ENCODE measurements at places on chromosomes 6 and 20.

DNA sequence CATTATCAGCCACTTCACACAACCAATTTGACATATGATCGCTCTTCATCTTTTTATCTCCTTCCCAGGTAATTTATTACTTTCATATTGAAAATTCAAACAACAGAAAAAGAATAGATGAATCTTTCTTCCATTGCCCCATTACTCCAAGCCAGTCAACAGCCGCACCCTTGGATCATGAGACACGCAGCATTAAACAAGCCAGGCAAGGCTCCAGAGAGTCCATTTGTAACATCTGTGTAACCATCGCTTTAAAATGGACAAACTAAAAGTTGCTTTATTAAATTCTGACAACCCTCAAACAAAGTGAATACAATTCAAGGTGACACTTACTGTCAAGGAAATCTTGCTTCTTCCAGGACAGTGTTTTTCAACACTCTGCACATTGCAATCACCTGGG is 200.3 kb downstream of the EPM2A start:
- no peak for DNase-seq

GRCh38 chr6:41442800-41443501 is 103.2 kb upstream of the FOXP4 start:
- DNase-seq, result no peak

DNA sequence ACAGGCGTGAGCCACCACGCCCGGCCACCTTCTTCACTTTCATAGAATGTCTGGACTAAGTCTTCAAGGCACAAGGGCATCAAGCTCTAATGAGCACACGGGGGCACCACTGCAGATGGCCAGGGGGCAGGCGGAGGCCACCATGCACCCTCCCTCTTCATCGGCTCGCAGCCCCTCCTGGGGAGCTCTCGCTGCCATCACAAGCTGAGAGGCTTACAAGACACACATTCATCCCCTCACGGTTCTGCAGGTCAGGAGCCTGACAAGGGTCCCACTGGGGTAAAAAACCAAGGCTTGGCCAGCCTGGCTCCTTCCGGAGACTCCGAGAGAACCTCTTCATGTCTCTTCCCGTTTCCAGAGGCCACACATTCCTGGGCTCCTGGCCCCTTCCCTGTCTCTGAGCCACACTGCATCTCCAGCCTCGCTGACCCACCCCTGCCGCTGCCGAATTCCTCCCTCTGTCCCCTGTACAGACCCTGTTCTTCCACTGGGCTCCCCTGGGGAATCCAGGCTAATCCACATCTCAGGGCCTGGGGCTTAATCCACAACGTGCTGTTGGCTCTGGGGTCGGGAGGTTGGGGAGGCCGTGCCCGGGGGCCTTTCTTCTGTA is 19.8 kb downstream of the DLL1 start:
- DNase-seq, result no peak

- DNase-seq, result peak; percentile 31
These were observed at the start of gene BCAS4 for GRCh38 chr20:50794846-50795634. TSS of gene BCAS4 (plus strand) at chr20:50795061. CDS start at chr20:50795084, 23 bp downstream.

- DNase-seq, result no peak
These were observed 43.8 kb upstream of the SEC63 start for GRCh38 chr6:108001696-108002231.

GRCh38 chr20:52379723-52380336 is 188.3 kb upstream of the ZFP64 start:
- no peak for DNase-seq

- DNase-seq, result no peak
These were observed 17.4 kb downstream of the PRL start for GRCh38 chr6:22279427-22279826.

- peak; percentile 8 for DNase-seq
These were observed 52.7 kb downstream of the CDH22 start for GRCh38 chr20:46255440-46256104.

GRCh38 chr20:59573837-59574236 is 30.5 kb upstream of the PHACTR3 start:
- no peak for DNase-seq

DNA sequence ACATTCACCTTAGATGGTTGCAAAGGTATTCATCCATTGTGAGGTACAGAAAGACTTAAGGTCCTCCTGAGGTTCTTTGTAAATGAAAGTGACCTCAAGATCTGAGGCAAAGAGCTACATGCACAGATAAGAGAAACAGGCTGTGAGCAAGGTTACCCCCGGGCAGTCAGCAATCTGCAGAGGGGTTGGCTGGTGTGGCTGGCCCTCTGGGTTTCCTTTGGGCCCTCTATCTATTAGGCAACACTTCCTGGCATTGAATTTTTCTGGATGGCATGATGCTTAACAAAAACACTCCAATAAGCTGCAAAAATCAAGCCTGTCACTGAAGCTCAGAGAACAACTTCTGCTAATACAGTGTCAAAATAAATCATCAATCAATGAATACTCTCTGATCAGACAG is 48.9 kb upstream of the RALGAPA2 start:
- DNase-seq, result no peak

DNA sequence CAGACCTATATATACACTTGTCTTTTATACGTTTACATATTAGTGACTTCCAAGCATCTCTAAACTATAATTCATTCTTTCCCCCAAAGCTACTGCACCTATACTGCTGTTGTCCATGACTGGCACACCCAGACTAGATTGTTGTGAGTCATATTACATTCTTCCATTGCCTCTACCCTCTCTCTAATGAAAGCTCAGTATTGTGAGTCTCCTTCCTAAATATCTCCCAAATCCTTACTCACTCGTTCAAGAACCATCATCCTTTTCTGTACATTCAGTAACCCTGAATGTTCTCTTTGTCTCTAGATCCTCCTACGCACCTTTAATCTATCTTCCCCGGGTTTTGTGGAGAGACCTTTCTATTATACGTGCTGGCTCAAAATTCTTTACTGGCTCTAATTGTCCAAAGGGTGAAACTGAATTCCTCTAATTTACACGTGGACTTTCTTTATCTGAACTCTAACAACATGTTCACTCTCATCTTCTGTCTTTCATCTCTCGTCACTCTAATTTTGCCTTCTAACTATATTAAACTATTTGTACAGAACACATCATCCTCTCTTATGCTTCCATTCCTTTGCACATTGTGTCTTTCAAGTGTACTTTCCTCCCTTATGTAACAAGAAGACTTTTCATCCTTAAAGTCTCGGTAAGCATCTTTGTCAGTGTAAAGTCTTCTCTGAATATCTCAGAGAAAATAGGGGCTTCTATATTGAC is 109.3 kb downstream of the IBTK start:
- DNase-seq, result no peak

DNA sequence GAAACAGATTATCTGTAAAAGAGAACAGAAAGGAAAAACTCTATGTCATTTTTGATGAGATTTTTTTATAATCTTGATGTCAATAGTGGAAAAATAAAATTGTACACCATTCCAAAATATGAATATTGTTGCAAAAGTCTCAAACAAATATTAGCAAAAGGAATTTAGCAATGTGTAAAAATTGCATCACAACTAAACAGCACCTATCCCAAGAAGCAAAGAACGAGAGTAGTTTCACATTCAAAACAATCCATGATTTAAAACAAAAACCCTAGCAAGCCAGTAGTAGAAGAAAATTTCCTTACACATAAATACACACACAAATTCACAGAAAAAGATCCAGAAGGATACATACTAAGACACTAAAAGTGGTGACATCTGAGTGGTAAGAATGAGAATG is 38.4 kb downstream of the LCA5 start:
- no peak for DNase-seq

DNA sequence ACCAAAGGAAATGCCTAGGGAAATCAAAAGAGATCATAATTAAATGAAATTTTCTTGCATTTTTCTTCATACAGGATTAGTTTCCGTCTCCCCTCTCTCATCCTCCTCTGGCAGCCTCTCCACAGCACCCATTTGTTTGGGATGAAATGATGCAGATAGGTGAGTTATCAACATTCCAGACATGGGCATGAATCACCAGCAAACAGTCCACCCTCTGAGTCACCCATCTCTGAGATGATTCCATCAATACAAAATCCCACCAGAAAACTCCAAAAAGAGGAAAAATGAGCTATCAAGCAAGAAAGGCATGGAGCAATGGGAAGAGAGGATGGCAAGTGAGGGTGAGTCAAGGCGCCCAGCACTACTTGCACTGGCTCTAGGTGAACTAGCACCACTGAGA is 11.4 kb downstream of the MC3R start:
- DNase-seq, result no peak

- DNase-seq, result no peak
These were observed 87.5 kb downstream of the TRERF1 start for GRCh38 chr6:42363926-42364849.

GRCh38 chr6:40276141-40276540 is 311.0 kb downstream of the LRFN2 start:
- DNase-seq, result no peak

DNA sequence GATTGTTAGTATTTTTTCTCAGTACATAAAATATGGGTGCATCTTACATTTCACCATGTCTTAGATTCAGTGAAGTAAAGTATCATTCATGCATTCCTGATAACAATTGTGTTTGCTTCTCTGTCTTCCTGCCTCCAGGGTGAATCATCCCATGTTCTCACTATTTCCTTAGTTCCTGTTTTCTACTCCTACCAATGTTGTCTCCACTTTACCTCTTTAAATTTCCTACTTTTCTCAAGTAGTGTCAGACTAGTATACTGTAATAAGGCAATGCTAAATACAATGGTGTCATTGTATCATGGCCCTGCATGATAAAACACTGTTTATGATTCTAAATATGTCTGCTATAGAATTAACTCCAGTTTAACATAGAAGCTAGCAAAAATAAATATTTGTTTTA is 37.4 kb upstream of the GABRR1 start:
- no peak for DNase-seq

DNA sequence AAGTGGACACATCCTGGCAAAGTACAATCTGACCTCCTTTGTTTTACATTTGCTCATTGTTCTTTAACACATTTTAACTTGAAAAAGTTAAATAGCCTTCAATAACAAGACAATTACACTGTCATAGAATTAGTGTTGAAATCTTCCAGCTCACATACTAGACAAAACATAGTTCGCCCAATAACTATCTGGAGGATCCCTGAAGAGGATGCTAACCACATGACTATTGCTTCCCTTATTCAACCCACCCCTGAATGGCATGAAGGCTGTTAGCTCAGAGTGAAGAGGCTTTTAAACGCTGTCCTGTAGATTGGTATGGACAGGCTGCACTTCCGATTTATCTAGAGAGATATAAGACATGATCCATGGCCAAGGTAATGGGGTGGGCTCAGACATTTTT is 15.0 kb upstream of the DSE start:
- no peak for DNase-seq

- no peak for DNase-seq
These were observed 308.5 kb downstream of the CLIC5 start for GRCh38 chr6:45707176-45707575.

GRCh38 chr6:28968476-28968875 is 36.6 kb downstream of the ZNF311 start:
- DNase-seq, result no peak

GRCh38 chr6:18681832-18682503 is 294.8 kb downstream of the RNF144B start:
- no peak for DNase-seq

DNA sequence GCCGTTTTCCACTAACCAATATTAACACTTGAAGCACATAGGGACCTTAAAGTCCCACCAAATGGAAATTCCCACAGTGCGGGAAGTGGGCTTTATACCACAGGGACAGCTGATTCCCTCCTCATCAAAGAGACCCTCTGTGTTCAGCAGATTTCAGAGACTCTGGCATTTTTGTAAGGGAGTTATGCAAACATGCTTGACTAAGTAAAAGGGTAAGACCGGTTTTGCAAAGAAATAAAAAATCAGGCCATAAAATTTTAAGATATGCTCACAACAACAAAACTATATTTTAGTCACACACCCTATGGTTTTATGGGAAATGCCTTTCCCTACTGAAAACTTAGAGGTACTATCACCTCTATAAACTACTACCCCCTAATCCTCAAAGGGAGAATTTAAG is 45.4 kb upstream of the SPTLC3 start:
- DNase-seq, result no peak

- no peak for DNase-seq
These were observed 180.6 kb upstream of the CCN2 start for GRCh38 chr6:132131758-132132157.

- no peak for DNase-seq
These were observed 430.3 kb upstream of the SOX4 start for GRCh38 chr6:21163110-21163837.

GRCh38 chr20:25327521-25328235 is 63.0 kb downstream of the ABHD12 start:
- DNase-seq, result no peak

DNA sequence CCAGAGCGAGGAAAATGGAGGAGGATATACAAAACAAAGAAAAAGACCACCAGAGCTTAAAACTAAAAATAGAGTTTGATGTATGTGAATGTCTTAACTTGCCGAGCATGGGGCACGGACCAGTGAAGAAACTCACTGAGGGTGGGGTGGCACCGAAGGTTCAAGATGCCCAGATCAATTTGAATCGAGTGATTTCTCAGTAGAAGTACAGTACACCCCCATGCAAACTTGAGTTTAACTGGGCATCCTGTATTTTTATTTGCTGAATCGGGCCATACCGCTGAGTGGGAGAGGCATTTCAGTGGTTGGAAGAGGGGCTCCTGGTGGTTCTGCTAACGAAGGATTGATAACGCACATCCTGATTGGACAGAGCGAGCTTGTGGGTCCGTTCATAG is 81.7 kb downstream of the ANKRD60 start:
- DNase-seq, result no peak

DNA sequence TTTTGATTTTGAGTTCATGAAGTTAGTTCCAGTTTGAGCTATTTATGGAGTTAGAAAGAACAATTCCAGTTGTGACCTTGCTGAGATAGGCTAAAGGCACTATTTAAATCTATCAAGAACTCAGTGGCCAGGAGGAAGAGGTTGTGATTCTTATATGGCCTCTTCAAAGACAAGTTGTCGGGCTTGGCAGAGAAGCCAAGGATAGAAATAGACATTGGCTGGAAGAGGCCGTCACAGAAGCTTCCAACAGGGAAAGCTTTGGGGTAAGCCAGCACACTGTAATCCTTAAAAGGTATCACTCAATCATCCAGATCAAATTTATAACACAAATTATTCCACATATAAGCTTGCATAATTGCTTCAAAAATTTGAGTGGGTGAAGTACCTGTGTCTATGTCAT is 286.1 kb downstream of the SYNE1 start:
- DNase-seq, result no peak

- no peak for DNase-seq
These were observed 76.2 kb upstream of the IPCEF1 start for GRCh38 chr6:154432533-154433476.
